ENCODE measurements at places on chromosomes 11 and 22.

DNA sequence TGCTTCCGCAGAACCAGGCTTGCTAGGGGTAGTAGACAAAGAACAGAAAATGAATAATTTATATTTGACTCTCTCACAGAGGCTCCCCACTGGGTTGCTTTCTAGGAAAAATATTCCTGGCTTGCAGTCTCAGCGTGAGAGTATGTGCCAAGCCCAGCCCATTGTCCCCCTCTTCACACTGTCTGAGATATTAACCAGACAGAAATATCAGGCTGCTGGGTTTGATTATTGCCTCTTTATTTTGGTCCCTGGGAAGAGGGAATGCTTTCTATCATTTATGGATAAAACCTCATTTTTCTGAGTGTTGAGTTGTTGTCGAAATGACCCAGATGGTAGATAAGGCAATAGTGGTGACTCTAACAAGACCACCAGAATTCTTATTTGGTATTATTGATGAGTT, 367.9 kb downstream of the METTL15 start:
- no peak for DNase-seq

DNA sequence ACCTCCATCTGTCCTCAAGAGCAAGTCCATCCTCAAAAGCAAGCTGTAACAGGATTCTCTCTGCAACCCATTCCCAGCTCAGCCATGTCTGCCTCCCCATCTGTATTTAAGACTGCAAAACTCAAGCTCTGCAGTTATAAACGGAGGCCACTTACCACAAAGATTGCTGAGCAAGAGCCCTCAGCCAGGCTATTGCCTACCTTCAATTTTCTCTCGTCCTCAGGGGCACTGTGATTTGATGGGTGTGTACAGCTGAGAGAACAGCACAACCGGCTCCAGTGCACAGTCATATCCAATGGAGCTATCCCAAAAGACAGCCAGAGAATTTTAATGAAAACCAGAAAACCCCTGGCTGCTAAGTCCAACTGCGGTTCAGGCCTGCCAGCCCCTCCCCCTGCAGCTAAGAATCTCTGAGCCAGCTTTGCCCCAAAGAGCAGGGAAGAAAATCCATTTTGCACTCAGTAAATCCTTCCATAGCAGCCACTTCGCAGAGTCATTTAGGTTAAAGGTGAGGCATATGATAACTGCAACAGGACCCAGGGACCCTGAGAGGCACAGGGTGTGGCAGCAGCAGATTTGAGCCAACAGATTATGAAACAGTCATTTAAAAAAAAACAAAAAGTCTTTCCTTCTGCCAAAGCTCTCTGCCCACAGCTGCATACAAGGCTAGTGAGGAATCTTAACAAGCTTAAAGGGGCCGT, 37.6 kb downstream of the RAB30 start:
- peak; percentile 86 for DNase-seq

DNA sequence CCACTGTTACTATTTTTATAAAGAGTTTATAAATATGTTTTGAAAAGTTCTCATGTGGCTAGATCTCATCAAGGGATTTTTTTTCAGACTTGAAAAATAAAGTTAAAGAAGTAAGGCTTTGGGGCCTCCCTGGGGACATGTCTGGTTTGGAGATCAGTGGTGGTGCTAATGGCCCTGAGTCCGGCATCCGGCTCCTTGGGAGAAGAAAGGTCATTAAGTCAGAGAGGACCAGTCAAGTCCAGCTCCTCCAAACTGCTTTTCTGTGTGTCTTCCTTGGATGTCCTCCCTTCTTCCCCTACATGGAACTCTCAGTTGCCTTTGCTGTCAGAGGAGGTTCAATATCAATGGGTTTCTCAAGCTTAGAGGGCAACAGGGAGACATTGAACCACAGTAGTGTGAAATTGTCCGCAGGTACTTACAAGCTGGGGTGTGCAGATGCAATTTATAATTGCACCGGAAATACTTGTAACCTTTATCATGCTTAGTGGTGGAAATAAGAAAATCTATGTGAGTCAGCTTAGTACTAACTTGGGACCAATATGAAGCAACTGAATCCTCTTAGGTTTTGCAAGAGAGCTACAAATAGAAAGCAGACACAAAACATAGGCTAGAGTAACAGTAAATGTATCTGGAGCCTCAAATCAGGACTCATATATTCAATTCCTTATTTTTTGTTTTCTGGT, 144.3 kb downstream of the TEAD1 start:
- DNase-seq: no peak

DNA sequence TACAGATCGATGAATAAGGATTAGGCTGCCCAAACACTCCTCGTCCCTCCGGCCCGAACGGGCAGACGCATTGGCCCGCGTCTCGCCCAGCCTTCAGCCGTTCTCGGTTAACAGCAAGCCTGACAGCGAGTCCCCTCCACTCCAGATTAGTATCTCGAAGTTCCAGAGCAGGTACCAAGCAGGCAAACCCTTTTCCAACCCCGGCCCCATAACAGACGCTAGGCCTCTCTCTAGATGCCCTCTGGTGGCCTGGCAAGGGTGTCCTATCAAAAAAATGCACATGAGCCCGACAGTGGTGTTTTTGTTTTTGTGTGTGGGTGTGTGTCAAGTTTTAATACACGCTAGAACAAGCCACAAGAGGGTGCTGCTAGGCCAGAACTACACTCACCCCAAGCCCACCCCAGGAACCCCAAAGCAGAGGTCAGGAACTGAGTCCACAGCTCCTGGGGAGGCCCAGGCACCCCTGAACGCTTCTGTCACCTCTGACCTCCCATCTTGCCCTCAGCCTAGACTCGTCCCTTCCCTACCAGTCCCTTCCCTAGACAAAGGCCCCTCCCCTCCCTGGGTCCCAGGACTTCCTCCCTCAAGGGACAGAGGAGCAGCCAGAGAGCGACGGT, 658 bp upstream of the ARFGAP2 start:
- DNase-seq: peak; percentile 4

GRCh38 chr11:130156108-130157022, 3.2 kb upstream of the ST14 start:
- DNase-seq: no peak

DNA sequence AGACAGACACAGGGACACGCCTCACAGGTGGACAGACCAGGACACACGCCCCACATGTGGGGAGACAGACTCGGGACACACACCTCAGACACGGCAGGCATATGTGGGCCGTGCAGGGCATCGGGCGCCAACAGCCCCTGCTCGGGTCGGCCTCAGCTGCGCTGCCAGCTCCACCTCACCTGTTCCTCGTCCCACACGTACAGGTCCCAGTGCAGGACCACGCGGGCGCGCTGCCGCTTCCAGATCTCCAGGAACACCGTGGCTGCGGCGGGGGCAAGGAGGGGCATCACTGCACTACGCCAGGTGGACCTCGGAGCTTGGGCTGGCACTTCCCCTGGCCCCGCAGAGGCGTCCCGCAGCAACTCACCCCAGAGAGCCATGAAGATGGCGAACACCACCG, 12.4 kb downstream of the ANO9 start:
- no peak for DNase-seq

All from NCI-H524 treated with DMSO at 0.1 percent for 48 hours (cell line).